CD8-positive, alpha-beta memory T cell (primary cell): ENCODE measurements at places on chromosomes 4 and X.

DNA sequence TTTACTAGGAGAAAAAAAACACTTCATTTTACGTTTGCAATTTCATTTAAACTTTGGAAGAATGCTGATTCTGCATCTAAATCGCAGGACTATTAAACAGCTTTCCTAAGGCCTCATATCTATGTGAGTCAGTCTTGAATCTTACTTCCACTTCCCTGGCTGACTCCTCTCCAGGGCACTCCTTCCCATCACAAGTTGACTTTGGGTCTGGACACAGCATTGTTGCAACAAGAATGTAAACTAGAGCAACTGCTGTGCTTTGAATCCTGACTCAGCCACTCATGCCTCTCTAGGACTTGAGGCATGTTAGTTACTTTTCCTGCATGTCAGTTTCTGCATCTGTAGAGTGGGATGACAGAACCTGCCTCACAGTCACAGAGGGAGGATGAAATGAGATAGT, 413.8 kb downstream of the FAT4 start:
- no peak for DNase-seq

DNA sequence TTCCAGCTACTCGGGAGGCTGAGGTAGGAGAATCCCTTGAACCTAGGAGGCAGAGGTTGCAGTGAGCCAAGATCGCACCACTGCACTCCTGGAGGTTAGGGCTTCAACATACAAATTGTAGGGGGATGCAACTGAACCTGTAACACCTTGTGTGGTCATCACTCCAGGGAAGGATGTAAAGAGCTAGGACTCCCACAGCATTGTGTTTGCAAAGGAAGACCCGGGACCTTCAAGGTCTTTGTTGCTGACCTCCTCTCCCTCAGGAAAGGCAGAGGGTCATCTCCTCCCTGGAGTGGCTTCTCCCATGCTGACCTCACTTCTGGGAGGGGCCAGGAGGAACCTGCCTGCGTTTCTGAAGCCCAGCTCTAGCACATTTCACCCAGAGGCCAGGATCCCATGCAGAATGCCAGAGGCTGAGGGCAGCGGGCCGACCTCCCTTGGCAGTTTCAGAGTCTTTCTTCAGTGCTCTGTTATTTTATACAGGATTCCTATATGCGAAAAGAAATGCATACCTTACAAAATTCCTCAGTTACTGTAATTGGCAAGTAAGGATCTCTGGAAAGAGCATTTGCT, 80.2 kb downstream of the HTRA3 start:
- DNase-seq, result no peak

- no peak for DNase-seq
These were observed 125.5 kb upstream of the MBNL3 start for GRCh38 chrX:132614297-132614696.

GRCh38 chrX:47864785-47865184, 28.1 kb downstream of the ZNF81 start:
- no peak for DNase-seq

- no peak for DNase-seq
These were observed 3.4 kb downstream of the SPATA4 start for GRCh38 chr4:176191974-176192373.

DNA sequence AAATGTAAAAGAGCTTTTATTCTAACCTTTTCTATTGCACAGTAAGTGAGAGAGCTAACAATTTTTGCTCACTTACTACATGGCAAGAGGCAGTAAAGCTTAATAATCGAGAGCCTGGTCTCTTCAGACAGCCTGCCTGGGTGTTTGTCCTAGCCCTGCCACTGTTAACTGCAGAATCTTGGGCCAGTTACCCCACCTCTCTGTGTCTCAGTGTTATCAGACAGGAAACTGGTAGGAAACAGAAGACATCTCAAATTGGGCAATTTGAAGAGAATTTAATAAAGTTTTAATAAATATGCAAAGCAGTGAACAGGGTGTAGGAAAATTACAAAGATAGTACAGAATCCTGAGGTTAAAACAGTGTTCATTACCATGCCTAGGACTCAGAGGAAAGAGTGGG, 13.4 kb downstream of the STAP1 start:
- DNase-seq, result no peak

- no peak for DNase-seq
These were observed 549.8 kb upstream of the FAM241A start for GRCh38 chr4:111595456-111595855.

DNA sequence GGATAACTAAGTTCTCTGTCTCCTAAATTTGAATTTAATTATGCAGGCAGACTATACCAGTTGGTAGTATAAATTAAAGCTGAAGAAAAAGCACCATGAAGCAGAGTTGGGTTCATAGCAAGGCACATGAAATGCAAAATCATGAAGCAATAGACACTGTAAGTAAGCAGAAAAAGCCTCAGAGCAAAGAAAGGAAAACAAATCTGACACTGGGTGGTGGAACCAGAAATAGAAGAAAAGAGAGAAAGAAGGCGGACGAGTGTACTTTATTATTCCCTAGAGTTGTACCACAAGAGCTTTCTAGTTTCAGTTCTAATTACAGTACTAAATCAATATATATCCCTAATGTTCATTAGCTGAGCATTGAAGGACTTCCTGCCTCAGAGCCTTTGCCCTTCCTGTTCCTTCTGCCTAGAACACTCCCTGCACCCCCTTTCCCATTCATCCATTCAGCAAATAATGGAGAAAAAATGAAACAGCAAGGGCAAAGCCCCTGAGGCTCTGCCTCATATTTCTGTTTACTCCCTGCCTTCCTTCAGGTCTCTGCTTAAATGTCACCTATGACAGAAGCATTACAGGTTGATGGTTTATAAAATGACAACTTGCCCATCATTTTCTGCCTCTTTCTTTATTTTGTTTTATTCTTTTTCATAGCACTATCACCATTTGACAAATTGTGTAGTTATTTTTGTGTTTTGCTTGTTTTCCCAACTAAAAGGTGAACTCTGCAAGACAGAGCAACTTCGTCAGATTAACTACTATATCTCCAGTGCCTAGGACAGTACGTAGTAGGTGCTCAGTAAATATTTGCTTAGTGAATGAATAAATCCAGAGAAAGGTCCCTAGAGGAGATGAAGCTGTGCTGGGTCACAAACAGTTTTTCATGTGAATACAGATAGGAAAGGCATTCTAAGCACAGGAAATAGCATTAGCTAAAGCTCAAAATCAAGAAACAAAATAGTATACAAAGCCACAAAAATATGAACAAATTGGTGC, 154.0 kb upstream of the RASGEF1B start:
- no peak for DNase-seq

GRCh38 chrX:13933851-13934250, 95.8 kb downstream of the GEMIN8 start:
- no peak for DNase-seq

- DNase-seq, result peak; percentile 3
These were observed 31.6 kb upstream of the MRFAP1 start for GRCh38 chr4:6608758-6609414.

DNA sequence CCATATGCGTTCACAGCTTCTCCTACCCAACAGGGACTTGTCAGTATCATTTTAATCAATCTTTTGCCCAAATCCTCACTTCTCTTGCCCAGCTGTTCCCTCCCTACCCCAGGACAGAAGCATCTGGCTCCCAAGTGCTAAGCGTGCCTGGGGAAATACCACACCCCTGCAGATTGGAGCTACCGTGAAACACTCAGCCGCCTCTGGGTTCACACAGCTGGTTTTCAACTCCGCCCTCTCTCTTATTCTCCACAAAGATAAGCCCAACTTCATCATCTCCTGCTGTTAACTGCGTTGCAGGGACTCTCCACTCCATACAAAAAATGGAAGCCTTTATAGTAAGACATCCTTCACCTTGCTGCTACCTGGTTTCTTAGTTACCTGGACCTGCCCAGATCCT, 147.3 kb upstream of the FTHL17 start:
- DNase-seq, result no peak
